ENCODE measurements at places on chromosomes 1 and 21. TPM values are rescaled to one million over a fixed set of nuclear protein-coding genes. Genes with fewer than 3 reads are reported as not detected.

SLC6A9 gene
- total RNA-seq, result 4.0 TPM

DNA sequence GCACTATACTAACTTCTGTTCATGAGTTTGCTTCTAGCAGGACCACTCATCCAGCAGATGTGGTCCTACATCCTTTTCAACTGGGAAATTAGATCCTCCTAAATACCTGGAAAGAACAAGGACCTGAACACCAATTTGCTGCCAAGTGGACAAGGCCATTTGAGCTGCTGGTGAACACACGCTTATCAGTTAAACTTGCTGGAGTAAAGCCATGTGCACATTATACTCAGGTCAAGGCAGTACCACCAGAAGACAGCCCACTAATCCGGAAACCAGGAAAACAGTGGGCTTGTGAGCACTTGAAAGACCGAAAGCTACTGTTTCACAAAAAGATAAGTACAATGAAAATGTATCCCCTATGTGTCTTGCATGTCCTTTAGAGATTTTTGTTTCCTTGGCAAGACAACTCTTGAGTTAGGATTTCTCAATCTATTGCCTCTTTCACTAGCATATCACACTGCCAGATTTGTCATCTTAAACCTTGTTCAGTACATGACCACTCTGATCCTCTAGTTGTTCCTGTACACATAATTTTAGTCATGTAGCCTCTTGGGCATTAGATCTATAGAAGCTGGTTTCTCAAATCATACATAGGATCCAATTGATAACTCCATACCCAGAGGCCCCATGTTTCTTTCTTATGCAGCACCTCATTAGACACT, 4.5 kb upstream of the REN start:
- no peaks in the 10 kb centered on the region for H3K4me1 ChIP-seq
- H3K36me3 ChIP-seq, result peaks cover 1% of the 10 kb centered on the region
- DNase-seq, result no peak
- no peak overlapping the region for H3K27ac ChIP-seq
- H3K27me3 ChIP-seq, result peaks cover 2% of the 10 kb centered on the region

DNA sequence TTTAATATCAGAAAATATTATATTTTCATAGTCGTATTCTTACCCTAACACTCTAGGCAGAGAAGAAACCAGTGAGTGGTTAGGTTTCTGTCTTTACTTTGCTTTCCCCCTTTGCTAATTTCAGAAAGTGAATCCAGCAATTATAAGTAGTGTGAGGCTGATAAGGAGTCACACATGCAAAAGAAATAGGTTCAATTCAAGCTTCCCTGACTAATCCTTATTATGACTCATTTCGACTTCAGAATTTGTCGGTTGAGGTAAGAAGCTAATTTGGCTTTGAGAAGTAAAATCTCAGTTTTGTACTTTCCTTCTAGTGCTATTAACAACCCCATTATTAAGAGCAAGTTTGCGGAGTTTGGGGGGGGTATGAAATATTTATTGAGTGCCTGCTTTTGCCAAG, 22.4 kb downstream of the ESRRG start:
- no peak overlapping the region for H3K4me3 ChIP-seq
- no peak overlapping the region for H3K27ac ChIP-seq
- DNase-seq, result no peak
- no peaks in the 10 kb centered on the region for H3K4me1 ChIP-seq

DNA sequence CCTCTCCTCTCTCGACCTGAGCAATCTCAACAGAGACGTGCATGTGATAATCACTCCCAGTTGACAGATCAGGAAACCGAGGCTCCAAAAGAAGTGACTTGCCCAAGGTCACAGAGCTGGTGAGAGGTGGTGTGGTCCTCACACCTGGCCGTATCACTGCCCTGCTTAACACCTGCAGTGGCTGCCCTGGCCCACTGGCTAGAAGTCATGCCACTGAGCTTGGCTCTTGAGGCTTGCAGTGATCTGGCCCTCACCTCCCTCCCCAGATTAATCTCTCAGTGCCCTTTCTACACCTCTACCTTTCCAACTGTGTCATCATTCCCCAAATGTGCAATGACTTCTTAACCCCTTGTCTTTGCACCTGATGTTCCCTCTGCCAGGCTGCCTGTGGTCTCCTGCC, 38.8 kb downstream of the CDCP2 start:
- no peaks in the 10 kb centered on the region for H3K36me3 ChIP-seq
- no peaks in the 10 kb centered on the region for H3K27me3 ChIP-seq
- no peak for DNase-seq
- H3K4me1 ChIP-seq, result no peaks in the 10 kb centered on the region
- H3K4me3 ChIP-seq, result no peak overlapping the region
- H3K27ac ChIP-seq, result no peak overlapping the region

Measured in activated CD4-positive, alpha-beta T cell treated with anti-CD3 and anti-CD28 coated beads, Interleukin-2, amount 10 ng/mL, durations not matched to agents 7 days and 5 days (primary cell).